ENCODE measurements at places on chromosomes 6 and 20. TPM values are rescaled to one million over a fixed set of nuclear protein-coding genes. Genes with fewer than 3 reads are reported as not detected.
A peak's percentile ranks its signal among the peaks of the same experiment; 100 is the strongest.

- DNase-seq = peak; percentile 41
Measured at GRCh38 chr6:112203577-112204349, 50.6 kb downstream of the LAMA4 start.

DNA sequence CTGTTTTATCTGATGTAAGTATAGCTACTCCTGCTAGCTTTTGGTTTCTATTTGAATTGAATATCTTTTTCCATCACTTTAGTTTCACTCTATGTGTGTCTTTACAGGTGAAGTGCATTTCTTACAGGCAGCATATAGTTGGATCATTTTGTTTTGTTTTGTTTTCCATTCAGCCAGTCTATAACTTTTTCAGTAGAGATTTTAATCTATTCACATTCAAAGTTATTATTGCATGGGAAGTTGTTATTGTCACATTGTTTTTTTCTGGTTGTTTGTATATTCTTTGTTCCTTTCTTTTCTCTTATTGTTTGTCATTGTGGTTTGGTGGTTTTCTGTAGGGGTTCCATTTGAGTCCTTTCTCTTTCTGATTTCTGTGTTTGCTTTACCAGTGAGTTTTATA is 151.2 kb downstream of the PDE10A start:
- no peak for DNase-seq

GRCh38 chr6:33696548-33697518 is 14.7 kb downstream of the UQCC2 start:
- peak; percentile 49 for DNase-seq

DNA sequence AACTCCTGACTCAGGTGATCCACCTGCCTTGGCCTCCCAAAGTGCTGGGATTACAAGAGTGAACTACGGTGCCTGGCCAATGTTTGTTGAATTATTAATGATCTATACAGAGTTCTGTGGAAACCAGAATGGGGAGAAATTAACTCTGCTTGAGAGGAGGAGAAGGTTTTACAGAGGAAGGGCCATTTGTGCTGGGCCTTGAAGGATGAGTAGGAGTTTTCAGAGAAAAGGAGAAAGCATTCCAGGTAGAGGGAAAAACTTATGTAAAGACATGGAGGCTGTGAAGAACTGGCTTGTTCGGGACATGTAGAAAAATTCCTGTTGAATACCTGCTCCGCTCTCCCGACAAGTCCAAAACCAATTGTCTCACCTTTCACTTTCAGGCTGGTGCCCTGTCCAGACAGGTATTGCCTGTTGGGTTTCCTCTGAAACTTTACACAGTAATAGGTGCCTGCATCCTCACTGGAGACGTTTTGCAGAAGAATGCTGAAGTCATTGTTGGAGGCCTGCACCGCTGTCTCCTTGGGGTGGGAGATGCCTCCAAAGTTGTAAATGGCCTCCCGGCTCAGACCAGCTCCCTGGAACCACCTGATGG is 11.3 kb upstream of the NSFL1C start:
- no peak for DNase-seq

- peak; percentile 11 for DNase-seq
Measured at GRCh38 chr20:47559141-47559540, 57.5 kb downstream of the NCOA3 start.

DNA sequence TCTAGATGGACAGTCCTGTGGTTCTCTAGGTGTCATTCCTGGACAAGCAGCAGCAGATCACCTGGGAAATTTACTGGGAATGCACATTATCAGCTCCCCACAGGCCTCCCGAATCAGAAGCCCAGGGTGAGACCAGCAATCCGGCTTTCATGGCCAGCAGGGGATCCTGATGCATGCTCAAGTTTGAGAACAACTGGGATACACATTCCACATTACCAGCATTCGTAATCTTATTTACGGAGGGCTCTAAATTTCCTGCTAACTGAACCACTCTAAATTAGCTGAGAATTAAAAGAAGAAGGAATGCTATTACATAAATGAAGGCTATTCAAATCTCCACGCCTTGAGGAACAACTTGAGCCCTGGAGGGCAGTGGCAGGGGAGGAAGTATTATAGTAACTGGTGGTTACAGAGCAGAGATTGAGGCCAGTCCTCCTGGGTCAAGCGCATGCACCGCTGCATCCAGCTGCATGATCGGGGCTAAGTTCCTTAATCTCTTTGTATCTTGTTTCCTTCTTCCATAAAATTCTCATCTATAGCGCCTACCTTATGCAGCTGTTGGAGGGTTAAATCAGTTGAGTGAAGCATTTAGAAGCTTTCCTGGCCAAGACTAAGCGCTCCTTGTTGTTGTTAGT is 403.7 kb downstream of the CDH26 start:
- DNase-seq = no peak

DNA sequence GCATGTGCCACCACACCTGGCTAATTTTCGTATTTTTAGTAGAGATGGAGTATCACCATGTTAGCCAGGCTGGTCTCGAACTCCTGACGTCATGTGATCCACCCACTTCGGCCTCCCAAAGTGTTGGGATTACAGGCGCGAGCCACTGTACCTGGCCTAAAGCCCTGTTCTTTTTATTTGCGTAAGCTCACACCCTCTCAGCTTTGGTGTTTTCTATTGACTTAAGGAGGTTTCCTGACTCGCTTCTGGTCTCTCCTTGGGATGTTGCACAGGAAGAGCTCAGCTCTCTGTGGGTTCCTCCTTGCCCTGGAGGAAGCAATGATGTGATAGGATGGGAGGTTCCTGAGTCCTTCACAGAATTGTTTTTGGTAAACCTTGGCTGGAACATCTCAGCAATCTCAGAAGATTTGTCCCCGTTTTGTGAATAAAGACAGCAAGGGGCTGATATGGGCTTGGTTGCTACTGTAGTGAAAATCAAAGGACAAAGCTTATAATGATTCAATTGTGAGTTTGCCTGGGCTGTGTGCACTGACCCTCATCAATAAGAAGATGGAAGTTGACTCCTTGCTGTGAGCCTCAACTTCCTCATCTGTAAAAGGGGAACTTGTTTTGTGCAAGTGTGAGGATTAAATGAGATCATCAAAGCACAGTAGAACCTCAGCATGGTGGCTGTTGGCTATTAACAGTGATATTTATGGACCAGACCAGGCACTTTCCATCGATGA is 27.0 kb downstream of the TOX2 start:
- peak; percentile 43 for DNase-seq

Gene SMOC2
- total RNA-seq = 0.66 TPM

Gene ADGRG6
- total RNA-seq = 0.68 TPM
